GM10248 (cell line): ENCODE measurements at places on chromosomes 7 and 10.

- no peak for DNase-seq
Observed at GRCh38 chr7:92751902-92752901, 84.2 kb downstream of the CDK6 start.

GRCh38 chr10:117616179-117616578, 73.6 kb downstream of the EMX2 start:
- peak; percentile 46 for DNase-seq

GRCh38 chr7:81501220-81501619, 268.6 kb downstream of the HGF start:
- DNase-seq, result no peak

DNA sequence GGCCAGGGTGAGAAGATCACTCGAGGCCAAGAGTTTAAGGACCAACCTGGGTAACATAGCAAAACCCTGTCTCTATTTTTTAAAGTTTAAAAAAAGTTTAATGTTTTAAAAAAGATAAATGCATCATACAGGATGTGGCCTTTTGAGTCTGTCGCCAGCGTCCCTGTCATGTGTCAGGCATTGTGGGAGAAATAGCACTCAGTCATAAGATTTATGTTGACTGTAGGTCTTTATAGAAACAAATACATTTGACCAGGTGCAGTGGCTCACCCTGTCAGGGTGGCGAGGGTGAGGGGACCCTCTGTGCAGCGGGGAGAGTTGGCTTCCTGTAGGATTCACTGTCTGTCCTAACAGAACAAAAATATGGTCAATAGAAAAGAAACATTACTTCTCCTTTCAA, 63.5 kb upstream of the SH2B2 start:
- no peak for DNase-seq

GRCh38 chr7:155507576-155507975, 38.8 kb downstream of the CNPY1 start:
- DNase-seq, result no peak

GRCh38 chr10:12357525-12358151, 8.3 kb downstream of the CAMK1D start:
- no peak for DNase-seq

DNA sequence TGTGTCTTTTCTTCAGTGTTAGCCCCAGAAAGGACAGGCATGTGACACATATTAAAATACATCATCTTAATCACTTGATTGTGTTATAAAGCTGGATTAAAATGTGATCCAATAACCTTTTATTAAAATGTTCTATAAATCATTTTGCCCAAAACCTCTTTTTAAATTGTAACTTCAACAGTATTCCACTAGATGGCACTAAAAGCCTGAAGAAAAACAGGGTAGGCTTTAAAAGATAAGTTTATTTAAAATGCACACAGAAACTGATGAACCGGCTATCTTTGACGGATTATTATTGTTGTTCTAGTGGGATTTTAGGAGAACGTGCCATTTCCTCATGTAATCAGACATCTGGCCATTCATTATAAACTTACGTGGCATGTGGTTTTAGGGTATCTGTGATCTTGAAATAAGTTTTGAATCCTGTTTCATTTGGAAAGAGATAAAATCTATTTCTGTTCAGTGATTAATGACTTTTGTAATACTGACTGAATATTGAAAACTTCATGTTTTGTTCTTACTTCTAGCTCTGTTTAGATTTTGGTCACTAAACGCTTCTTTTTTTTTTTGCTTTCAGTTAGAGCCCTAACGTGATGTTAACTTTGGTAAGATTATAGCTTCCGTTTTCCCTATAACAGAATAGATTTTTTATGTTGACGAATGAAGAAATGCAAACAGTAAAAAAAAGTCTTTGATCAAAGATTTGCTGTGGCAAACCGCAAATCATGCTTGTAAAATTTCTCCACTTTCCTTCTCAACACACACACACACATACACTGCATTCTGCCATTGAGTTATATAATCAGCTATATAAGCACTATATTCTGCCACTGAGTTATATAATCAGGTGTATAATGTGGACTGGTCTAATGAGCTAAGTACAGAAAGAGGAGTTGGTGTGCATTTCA, 13.6 kb downstream of the VPS50 start:
- no peak for DNase-seq

DNA sequence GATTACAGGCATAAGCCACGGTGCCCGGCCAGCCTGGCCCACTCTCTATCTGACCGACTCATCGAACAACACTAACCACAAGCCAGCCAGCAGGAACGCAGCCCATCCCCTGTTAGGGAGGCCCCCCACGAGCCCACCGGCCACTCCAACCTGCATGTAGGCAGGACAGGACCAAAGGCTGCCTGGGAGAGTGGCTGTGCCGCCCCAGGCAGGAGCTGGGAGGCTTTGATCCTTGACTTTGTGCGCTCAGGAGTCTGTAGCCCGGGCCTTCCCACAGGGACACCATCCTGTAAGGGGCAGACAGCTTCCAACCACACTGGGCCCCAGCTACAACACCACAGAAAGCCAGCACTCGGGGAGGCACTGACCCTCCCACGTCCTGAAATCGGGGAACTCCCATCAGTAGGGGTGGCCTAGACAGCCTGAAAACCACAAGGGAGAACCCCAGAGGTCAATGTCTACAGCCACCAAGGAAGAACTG, 29.4 kb downstream of the GRID1 start:
- DNase-seq, result peak; percentile 70

GRCh38 chr7:88789480-88790064, 6.0 kb downstream of the TEX47 start:
- no peak for DNase-seq

GRCh38 chr10:109259293-109259692, 664.0 kb downstream of the XPNPEP1 start:
- no peak for DNase-seq

DNA sequence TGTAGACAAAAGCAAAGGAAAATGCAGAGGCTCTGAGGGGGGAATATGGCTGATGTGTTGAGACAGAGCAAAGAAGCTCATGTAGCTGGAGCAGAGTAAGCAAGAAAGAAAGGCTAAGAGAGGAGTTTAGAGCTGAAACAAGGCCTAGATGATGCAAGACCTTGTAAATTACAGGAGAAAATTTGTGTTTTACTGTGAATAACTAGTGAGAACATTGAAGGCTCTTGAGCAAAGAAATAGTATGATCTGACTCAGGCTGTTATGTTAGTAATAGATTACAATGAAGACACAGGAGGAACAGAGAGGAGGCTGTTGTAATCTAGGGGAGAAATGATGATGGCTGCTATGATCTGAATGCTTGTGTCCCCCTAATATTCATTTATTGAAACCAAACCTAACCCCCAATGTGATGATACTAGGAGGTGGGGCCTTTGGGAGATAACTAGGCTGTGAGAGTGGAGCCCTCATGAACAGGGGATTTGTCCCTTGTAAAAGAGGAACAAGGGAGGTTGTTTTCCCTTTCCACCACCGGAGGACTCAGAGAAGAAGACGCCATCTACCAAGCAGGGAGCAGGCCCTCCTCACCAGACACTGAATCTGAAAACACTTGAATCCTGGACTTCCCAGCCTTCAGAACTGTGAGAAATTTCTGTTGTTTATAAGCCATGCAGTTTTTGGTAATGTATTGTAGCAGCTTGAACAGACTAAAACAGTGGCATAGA, 394.9 kb downstream of the HTR7 start:
- DNase-seq, result no peak

DNA sequence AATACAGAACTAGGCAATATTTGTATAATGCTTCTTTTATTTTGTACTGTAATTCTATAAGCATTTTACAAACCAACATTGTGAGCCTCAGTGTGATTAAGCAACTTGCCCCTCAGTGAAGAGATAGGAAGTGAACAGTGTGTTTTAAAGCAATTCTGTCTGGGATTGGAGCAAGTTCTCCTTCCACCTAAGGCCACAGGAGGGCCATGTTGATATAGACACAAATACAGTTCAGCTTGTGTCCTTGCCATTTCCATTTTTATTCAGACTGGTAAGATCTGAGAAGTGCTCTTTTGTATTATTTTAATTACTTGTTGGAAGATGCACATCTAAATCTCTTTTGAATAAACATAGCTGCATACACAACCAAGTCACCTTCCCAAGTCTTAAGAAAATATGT, 416.3 kb upstream of the COBL start:
- no peak for DNase-seq

DNA sequence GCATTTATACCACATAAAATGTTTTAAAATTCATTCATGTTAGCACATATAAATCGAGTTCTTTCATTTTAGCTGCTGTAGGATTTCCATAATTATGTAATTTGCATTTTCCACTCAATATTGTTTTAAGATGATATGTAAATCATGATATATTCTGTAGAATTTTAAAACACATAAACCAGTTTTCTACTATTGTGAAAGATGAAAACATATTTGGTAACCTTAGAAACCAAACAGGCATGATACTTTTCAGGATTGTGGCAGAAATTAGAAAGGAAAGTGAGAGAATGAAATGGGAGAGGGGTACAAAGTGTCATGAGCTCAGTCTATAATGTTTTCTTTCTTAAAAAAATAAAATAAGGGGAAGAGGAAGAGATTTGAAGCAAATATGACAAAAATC, 269.3 kb downstream of the PPP1R3A start:
- no peak for DNase-seq

GRCh38 chr10:112883360-112884178, 66.5 kb upstream of the TCF7L2 start:
- DNase-seq, result no peak

DNA sequence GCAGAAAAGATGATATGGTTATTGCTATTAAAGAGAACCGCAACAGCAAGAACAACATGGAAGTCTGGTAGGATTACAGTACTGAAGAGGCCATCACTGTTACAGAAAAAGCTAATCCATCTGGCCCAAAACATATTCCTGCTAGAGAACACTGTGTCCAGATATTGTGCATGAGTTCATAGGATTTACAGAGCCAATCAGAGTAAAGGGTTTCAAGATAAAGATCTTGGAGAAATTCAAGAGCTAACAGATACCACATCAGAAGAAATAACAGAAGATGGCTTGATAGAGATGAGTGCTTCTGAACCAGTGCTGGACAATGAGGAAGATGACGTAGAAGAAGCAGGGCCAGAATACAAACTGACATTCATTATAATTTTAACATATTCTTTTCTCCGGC, 58.7 kb downstream of the MINDY3 start:
- no peak for DNase-seq

GRCh38 chr7:42986213-42986612, 54.0 kb downstream of the MRPL32 start:
- DNase-seq, result no peak

DNA sequence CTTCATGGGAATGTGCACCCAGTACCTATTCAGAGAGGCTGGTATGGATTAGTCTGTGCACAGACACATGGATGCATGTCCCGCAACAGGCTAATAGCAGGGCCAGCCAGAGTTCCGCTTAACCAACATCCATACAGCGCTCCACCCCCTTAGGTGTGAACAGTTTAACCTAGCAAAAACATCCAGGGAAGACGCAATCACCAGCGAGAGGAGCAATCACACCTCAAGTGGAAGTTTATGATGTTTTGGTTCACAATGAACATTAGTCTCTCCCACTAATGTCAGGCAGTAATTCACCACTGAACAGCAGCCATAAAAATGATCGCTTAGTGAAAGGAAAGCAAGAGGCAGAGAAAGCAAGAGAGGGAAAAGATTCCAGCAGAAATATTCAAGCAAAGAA, 91.1 kb downstream of the PLXNA4 start:
- no peak for DNase-seq

DNA sequence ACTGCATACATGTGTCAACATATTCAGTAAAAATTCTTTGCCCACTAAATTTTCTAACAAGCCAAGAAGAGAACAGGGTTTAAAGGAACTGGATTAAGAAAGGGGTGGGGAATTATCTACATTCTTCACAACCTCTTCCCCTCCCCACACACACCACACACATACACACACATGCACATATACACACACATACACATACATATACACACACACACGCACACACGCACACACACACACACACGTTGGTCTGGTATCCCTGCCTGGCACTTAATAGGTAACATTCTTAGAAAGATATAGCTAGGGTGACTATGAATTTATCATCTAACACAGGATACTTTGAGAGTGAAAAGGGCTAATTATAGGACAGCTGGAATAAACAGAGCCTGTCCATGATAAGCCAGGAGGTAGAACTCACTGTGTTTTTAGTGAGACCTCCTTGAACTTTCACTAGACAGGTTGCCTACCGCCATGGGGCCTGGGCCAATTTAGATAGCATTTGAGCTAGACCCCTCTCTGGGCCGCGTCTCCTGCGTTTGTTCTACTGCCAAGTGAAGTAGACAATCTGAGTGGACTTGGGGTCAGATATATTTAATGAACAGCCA, 33.1 kb upstream of the EPC1 start:
- DNase-seq, result no peak

DNA sequence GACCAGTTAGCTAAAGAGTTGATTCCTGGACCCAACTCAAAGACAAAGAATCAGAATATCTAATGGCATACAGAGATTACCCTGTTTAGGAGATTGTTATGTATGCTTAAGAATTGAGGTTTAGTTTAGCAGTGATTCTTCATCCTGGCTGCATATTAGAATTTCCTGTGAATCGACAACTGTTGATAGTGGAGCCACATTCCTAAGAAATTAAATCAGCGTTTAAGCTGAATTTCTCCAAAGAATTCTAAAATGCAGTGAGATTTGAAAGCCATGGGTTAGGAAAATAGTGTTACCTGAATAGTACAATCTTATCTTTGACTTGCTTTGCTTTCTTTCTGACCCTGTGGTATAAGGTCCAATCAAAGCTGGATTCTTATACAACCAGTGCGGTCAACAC, 16.4 kb upstream of the FERD3L start:
- no peak for DNase-seq

GRCh38 chr10:80411267-80411668, 2.9 kb downstream of the PRXL2A start:
- DNase-seq, result no peak

DNA sequence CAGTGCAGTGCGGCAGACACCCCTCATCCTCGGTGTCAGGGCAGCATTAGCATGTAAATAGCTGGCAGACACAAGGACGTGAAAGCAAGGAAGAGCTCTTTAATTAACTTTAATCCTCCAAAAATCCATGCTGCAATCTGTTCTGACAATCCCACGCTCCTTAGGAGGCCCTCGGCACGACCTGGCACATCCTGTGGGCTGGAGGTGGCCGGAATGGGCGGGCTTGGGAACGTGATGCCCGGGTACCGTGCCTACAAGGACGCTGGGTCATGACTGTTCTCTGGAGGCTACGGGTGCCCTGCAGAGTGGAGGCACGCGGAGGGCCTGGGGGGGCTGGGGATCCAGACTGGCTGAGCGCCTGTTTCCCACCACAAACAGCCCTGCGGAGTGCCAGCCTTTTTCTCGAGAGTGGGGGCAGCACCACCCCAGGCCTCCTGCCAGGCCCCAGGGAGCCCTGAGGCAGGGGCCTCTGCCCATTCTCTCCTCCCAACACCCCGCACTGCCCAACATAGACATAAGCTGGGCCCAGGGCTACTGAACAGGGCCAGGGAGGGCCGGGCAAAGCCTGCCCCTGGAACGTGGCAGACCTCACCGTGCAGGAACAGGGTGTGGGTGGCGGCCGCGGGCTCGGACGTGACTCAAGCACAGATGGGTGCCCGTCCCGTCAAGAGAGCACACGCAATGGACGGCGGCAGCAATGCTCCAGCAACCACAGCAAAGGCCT, 189.3 kb downstream of the MAD1L1 start:
- no peak for DNase-seq

GRCh38 chr10:58397830-58398229, 12.6 kb downstream of the TFAM start:
- DNase-seq, result no peak
